NCI-H146 (cell line): ENCODE measurements at places on chromosomes 1 and 21.

- no peak for DNase-seq
Observed at GRCh38 chr1:66944330-66945274, 19.8 kb downstream of the MIER1 start.

DNA sequence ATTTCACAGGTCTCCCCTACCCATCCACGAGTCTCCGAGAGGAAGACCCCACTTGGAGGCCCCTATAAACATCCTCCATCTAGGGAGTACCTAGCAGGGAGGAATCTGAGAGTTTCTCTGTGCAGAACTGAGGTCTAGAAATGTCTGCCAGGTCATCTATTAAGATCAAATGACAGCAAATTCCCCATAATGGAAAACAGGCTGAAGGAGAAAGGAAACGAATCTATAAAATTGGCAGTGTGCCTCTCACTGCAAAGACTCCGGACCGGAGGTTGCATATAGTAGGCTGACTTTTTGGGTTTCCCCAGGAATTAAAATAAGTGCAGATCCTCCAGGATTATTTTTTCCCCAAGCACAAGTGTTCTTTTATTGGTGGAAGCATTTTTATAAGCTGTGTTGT is 57.7 kb downstream of the NMNAT2 start:
- DNase-seq: no peak

- DNase-seq: no peak
Observed at GRCh38 chr1:116767782-116768382, 13.7 kb downstream of the CD2 start.

DNA sequence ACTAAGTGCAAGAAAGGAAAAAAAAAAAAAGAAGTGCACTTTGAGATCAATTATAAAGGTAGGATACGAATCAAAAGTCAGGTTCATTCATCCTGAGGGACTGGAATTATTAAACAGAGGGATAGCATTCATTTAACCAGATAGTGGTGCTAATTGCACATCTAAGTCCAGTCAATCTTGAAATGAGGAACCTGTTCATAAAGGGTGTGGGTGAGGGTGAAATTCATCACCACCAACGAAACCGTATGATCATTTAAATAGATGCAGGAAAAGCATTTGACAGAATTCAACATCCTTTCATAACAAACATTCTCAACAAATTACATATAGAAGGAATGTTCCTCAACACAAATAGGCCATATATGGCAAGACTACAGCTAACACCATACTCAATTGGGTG is 5.6 kb downstream of the CTSS start:
- DNase-seq: no peak

GRCh38 chr1:212488436-212489283 is 55.9 kb downstream of the NENF start:
- peak; percentile 39 for DNase-seq

GRCh38 chr1:7611421-7612010 is 159.6 kb upstream of the VAMP3 start:
- DNase-seq: no peak

- DNase-seq: no peak
Observed at GRCh38 chr1:182569939-182570610, 19.0 kb downstream of the RNASEL start.

DNA sequence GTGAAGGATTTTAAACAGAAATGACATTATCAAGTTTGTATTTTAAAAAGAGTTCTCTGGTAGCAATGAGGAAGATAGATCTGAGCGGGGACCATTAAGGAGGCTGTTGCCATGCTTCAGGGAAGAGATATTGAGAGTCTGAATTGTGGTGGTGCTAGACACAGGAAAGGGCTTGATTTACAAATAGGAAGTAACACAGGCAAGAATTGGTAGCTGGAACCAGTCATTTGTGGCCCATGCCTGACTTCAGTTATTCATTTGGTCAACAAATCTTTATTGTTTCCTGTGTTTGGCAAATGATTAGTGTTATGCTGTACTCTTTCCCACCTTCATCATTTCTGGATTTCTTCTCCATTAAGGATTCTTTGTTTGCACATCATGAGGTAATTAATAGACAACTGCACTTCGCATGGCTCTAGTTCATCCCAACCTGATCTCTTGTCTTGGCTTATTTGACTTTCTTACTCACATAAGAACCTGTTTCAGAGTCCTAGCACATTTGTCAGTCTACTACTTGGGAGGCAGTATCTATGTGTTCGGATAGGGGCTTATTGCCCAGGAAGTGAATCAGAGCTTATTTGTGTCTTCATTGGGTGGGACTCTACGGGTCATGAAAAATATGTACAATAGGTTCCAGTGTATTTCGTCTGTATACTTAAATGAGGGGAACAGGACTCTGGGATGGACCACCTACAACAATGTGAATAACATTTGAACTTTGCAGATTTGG is 32.3 kb downstream of the EEIG2 start:
- DNase-seq: no peak

DNA sequence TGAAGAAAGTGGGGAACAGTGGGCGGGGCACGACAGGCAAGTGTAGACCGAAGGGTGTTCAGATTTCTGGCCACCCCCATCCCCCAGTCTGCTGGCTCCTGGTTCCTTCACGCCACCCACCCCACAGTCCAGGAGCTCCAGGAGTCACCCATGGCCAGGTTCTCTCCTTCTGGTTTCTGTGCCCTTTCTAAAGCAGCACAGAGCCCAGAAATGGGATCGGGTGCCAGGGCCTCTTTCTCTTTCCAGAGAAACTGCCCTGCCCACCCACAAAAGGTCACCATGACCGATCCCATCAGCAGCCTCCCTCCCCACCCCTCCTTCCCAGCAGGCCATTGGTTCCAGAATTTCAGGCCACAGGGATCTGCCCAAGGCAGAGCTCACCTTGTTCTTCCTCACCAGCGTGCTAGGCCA is 3.2 kb upstream of the CELSR2 start:
- no peak for DNase-seq

DNA sequence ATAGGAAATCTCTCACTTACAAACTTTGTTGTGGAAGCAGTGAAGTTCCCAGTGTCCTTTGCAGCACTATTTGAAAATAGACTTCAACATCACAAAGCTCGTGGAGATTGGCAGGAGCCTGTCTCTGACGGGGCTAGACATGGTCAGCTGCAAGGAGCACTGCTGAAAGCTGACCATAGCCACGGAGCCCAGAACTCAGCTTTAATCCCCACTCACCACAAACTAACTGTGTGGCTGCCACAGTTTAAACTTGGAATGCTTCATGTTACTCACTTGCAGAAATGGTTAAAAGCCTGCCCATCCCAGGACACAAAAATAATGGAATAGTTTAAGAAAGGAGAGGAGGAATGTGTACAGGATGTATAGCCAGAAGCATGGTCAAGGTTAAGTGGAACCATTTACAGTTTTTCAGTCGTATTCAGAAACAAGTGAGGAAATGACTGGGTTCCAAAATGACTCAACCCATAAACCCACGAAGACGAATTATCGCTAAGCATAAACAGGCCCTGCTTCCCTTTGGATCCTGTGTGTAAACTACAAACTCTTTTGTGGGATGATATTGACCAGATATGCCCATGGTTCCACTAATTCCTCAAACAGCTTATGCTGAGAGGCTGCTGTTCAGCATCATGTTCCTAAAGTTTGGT is 18.2 kb downstream of the DNALI1 start:
- no peak for DNase-seq
